Esophagus muscularis mucosa (tissue), 4 donors: ENCODE measurements at places on chromosomes 2 and 18. TPM values are rescaled to one million over a fixed set of nuclear protein-coding genes. Genes with fewer than 3 reads are reported as not detected.

DNA sequence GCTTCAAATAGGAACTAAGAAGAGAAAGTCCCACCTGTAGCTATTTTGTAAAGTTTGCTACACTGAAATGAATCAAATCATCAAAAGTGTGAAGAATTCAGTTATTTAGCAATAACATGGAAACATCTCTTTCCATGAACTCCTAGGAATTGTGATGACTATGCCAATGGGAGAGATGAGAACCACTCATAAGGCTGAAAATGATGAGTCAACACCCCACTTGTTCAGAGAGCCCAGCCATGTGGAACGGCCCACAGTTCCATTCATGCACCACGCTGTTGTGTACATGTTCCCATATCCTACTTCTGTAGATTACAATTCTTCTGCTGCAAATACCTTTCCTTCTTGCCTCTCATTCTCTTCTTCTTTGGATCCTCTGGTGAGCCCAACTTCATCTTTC lies 645.5 kb upstream of the ID2 start:
- DNase-seq = peak; percentile 42

GRCh38 chr18:36692371-36692770 lies 136.4 kb downstream of the TPGS2 start:
- no peak for DNase-seq

- peak; percentile 75 for DNase-seq
Observed at GRCh38 chr2:175805442-175806124, 196.5 kb downstream of the LNPK start.

The ZNF396 gene
- 1.4 TPM for total RNA-seq

The MEX3C gene
- total RNA-seq = 28.0 TPM

- no peak for DNase-seq
Observed at GRCh38 chr2:233544200-233544610, 22.4 kb downstream of the USP40 start.

The STAT4 gene
- 4.0 TPM for total RNA-seq

DNA sequence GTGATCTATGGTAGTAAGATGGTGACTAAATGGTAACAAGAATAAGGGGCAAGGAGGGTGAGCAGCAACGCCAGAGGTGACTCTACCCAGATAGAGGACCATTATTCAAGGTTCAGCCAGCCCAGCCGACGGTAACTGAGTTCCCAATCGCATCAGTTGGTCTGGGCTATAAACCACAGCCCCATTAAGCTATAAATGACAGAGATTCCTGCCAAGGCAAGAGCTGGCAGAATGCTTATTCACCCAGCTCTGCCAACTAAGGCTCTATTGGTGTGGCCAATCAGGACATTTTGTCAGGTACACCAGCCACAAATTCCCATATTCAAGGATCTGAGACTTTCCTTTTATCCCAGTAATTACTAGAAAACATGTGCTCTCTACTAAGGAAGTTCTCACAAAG lies 3.6 kb downstream of the CHN1 start:
- DNase-seq = no peak

GRCh38 chr2:25333981-25334380 lies 7.7 kb downstream of the DNMT3A start:
- no peak for DNase-seq

DNA sequence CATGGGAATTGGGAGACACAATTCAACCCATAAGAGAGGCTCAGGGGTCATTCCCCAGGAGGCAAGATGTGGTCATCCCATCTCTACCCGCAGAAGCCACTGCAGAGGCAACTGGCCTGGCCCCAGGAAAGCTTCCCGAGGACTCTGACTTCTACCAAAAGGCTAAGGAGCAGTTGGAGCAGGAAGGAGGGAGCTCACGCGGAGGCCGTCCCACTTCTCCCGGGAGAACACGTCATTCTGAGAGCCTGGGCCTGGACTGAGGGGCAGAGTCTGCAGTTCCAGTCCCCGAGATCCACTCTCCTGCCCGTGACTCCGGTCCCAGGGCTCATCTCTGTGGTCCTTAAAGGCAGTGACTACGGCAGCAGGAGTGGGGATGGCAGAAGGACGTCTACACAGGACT lies 69.0 kb upstream of the TAF1B start:
- DNase-seq = no peak

The TTN gene
- 10.0 TPM for total RNA-seq

The AQP4 gene
- total RNA-seq = 0.33 TPM

The PROM2 gene
- total RNA-seq = 0.50 TPM

The PAIP2B gene
- total RNA-seq = 13.2 TPM

The ACVR1 gene
- 27.8 TPM for total RNA-seq
